Astrocyte of the hippocampus (primary cell): ENCODE measurements at places on chromosomes 7 and 10.

- peak; percentile 85 for DNase-seq
These were observed 56.7 kb downstream of the IDE start for GRCh38 chr10:92517034-92517655.

DNA sequence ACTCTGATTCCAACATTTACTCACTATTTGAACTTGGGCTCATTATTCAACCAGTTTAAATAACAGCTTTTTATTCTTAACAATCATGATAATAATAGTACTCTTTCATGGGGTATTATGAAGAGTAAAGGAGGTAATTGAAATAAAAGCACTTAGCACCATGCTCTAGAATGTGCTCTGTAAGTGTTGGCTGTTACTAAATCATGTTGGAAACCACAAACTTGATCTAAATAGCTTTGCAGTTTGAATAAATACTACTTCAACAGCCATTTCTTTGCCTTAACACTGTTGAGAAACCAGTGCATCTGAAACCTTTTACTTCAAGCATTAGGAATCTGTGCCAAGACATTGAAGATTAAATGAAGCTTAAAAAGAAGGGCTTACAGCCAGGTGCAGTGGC is 7.9 kb upstream of the UPF2 start:
- DNase-seq: peak; percentile 5

- peak; percentile 54 for DNase-seq
These were observed 38.7 kb downstream of the DENND11 start for GRCh38 chr7:141663081-141663849.

DNA sequence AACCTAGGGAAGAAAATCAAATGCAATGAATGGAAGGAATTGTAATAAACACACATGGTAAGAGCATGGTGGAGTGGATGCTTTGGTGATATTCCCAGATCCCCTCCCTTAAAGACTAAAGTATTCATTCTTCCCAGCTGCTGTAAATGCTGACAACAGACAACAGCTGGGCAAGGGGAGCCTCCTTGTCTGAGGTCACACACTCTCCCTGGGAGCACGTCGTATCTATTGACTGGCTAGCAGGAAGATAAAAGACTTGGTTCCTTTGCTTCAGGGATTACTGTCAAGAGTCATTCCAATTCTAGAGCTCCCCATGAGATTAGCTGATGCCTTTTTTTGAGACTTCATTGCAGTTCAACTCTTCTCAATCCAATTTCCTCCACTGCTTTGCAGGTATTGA is 443.5 kb upstream of the ETV1 start:
- no peak for DNase-seq

DNA sequence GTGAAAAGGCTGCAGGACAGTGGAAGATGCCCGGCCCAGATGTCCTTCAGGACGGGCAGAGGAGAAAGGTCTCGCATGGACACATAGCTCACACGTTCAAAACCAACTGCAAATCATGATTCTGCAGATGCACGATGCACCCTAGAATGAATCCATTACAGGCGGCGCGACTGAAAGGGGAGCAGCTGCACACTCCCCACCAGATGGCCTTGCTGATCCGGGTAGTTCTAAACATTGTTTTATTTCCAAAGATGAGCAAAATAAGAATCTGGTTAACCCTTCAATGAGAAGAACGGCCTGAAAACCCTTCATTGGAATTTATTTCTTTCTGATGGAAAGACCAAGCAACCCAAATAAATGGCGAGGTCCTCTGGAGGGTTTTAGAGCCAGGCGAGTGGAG is 33.8 kb downstream of the CHST15 start:
- no peak for DNase-seq

- DNase-seq: peak; percentile 52
These were observed 15.5 kb downstream of the ARHGAP12 start for GRCh38 chr10:31912898-31913850.

- DNase-seq: no peak
These were observed 48.6 kb downstream of the HIP1 start for GRCh38 chr7:75690121-75690523.

GRCh38 chr7:130875265-130875741 is 141.3 kb upstream of the KLF14 start:
- peak; percentile 77 for DNase-seq

GRCh38 chr7:4742852-4743251 is 32.6 kb upstream of the AP5Z1 start:
- no peak for DNase-seq

DNA sequence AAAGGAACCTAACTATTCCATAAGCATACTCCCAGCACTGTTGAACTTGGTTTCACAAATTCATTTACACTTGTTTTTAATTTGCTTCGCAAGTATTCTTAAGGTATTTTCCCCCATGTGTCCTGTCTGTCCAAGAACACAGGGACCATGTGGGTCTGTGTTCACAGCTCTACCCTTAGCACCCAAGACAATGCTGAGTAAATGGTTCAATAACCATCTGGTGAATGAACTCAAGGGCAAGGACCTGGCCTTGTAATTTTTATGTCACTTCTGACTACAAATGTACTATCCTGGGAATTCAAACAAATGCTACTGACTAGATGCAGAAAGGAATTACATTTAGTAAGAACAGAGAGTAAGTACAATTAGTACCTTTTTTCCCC is 43.0 kb upstream of the SLIT1 start:
- DNase-seq: no peak

- DNase-seq: peak; percentile 14
These were observed 6.8 kb upstream of the MYOZ1 start for GRCh38 chr10:73647875-73648651.

DNA sequence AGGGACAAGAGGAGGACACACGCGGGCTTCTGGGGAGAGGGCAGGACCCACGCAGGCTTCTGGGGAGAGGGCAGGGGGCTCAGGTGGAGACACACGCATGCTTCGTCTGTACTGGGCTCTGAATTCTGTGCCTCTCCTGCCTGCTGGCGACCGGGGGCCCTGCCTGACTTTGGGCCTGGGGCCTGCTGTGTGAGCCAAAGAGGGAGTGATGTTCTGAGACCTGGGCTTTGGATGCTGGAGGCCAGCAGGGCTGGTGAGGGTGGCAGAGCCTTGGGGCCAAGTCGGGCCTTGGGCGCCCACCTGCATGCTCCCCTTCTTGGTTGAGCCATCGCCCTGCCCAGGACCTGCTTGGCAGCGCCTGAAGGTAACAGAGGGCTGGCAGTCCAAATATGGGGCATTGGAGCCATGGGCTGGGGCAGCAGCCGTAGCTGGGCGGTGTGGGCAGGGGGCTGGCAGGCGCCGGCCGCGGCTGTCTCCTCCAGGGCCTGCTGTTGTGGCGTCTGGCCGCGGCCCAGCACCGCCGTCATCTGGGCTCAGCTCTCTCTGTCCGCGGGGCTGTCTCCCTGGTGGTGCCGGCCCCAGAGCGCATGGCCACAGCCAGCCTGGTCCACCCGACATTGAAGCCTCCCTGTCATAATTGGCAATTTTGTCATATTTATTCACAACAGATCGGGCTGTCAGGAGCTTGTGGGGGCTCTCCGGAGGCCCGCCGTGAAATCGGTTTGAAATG is 78.9 kb downstream of the UNCX start:
- no peak for DNase-seq

- DNase-seq: no peak
These were observed 225.8 kb downstream of the PARD3 start for GRCh38 chr10:34589275-34589674.

GRCh38 chr7:134727711-134728110 is 51.7 kb upstream of the CALD1 start:
- no peak for DNase-seq

- DNase-seq: no peak
These were observed 303.7 kb downstream of the CCDC3 start for GRCh38 chr10:12697764-12698163.

DNA sequence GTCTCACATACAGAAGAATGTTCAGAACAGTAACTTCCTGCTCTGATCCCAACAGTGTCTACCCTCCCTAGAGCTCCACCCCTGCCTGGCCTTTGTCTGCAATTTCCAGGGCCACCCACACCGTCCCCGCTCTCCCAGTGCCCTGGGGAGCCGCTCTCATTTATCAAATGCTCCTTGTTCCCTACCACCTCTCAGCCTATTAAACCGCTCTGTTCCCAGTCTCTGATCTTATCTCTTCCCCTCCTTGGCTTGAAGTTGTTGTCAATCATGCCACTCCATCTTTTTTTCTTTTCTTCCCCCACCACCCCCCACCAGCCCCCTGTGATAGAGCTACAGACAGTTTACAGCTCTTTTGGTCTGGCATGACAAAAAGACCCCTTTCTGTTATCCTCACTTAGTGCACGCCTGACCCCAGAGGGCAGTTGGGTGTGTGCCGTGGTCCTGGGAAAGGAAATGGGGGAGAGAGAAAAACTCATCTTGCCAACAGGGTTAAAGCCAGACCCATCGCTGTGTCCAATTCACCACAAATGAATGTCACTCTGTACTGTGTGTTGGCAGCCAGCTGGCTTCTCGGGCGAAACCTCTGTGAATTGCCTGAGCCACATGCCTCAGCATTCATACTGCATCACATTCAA is 28.8 kb upstream of the HECTD2 start:
- DNase-seq: peak; percentile 68

DNA sequence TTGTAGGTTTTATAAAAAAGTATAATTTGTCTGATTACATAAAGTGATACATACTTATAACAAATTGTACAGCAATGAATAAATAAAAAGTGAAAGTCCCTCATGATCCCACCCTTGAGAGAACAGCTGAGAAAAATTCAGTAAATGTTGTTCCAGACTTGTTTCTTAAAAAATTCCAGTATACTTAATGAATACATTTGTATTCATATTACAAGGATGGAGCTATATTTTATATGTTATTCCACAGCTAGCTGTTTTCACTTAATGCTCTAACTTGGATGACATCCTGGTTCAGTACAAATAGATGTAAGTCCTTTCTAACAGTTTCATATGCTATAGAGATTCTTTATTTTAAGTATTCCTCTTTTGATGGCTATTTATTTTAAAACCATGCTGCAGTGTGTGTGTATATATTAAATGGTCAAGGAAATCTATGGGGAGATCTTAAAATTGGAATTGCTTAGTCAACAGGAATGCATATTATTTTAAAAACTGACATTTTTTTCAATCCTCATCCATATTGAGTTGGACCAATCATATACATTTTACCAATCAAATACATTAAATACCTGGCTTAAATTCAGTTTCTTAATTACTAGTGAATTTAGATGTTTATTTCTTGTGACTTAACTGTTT is 8.9 kb downstream of the STAMBPL1 start:
- DNase-seq: no peak

- peak; percentile 92 for DNase-seq
These were observed 164.6 kb upstream of the CDCA7L start for GRCh38 chr7:22110227-22110839.

- DNase-seq: peak; percentile 73
These were observed 156.8 kb upstream of the MAGI2 start for GRCh38 chr7:79610313-79610712.

- DNase-seq: no peak
These were observed 22.6 kb downstream of the CSGALNACT2 start for GRCh38 chr10:43160921-43161255.

DNA sequence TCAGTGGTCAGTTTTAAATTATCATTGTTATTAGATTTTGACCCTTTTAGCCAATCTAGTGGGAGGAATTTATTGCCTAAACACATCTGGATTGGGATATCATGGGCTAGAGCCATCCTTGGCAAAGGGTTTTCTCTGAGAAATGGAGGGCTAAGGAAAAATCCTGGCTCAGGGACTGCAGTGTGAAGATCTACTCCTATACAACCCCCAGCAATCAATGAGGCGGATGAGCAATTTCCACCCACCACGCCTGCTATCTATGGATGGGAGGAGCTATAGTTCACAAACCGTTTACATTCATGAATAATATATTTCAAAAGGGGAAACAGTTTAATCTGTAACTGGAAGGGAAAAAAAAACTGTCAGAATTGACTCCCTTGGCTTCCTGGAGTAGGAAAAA is 2.7 kb downstream of the CAV1 start:
- peak; percentile 22 for DNase-seq

DNA sequence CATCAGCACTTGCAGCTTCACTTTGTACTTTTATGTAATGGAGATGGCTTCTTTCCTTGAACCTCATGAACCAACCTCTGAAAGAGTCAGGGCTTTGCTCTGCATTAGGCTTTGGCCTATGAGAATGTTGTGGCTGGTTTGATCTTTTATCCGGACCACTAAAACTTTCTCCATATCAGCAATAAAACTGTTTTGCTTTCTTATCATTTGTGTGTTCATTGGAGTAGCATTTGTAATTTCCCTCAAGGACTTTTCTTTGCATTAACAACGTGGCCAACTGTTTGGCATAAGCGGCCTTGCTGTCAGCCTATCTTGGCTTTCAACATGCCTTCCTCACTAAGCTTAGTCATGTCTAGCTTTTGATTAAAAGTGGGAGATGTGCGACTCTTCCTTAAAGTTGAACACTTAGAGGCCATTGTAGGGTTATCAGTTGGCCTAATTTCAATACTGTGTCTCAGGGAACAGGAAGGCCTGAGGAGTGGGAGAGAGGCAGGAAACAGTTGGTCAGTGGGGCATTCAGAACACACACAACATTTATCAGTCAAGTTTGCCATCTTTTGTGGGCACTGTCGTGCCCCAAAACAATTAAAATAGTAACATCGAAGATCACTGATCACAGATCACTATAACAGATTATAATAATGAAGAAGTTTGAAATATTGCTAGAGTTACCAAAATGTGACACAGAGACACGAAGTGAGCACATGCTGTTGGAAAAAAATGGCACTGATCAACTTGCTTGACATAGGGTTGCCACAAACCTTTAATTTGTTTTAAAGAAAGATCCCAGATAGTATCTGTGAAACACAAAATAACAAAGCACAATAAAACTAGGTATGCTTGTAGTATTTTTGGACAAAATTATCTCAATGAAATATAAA is 64.7 kb downstream of the NRF1 start:
- no peak for DNase-seq

DNA sequence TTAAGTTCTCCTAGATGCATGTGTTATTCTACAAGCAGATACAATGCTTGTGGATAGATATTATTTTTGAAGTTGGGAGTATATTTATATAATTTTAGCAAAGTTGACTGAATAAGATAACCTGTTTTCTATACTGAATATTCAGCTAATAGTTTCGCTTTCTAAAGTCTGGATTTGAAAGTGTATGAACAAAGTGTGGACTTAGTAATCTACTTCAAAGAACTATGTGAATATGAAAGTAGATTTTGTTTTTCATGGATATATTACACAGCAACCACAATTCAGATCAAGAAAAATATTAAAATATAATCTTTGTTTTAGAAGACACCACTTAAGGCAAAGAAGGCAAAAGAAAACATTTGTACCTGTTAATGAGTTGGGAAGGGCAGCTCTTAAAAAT is 78.8 kb downstream of the ZEB1 start:
- DNase-seq: no peak

DNA sequence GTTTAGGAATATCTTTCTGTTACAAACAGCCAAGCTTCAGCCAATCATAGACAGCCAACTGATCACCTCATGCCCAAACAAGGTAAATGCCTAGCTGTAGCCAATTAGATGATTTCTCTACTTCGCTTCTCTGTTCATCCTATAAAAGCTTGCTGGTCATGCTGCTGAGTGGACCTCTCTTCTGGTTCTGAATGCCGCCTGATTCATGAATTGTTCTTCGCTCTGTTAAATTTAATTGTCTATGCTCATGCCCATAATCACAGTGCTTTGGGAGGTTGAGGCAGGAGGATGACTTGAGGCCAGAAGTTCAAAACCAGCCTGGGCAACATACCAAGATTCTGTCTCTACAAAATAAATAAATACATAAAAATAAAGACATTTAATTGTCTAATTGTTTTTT is 698.1 kb upstream of the NRP1 start:
- no peak for DNase-seq

- no peak for DNase-seq
These were observed 235.8 kb upstream of the PFKP start for GRCh38 chr10:2831509-2831908.
